ENCODE measurements at places on chromosomes 16 and 17.

GRCh38 chr16:285146-286055 is 2.4 kb downstream of the PDIA2 start:
- DNase-seq: no peak

- DNase-seq: no peak
These were observed 106.8 kb upstream of the CHMP6 start for GRCh38 chr17:80884811-80885210.

DNA sequence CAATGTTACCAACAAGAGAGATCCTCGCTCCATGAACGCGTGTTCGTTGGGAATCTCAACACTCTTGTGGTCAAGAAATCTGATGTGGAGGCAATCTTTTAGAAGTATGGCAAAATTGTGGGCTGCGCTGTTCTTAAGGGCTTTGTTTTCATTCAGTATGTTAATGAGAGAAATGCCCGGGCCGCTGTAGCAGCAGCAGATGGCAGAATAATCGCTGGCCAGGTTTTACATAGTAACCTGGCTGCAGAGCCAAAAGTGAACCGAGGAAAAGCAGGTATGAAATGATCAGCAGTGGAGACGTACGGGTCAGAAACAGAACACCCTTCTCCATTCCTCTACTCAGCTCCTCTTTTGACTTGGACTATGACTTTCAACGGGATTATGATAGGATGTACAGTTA is 13.3 kb downstream of the SOCS1 start:
- no peak for DNase-seq

GRCh38 chr17:19398301-19399181 is 11.6 kb upstream of the MFAP4 start:
- DNase-seq: no peak

- no peak for DNase-seq
These were observed 99.1 kb upstream of the RBBP6 start for GRCh38 chr16:24440306-24440705.

GRCh38 chr17:14042411-14042810 is 26.9 kb upstream of the COX10 start:
- no peak for DNase-seq

- no peak for DNase-seq
These were observed 235.1 kb upstream of the XYLT1 start for GRCh38 chr16:17705847-17706246.

GRCh38 chr17:7060165-7060891 is 16.4 kb upstream of the SLC16A11 start:
- no peak for DNase-seq

GRCh38 chr17:28041844-28042656 is 427 bp upstream of the NLK start:
- DNase-seq: no peak

GRCh38 chr17:79657861-79658810 is 47.3 kb upstream of the RBFOX3 start:
- no peak for DNase-seq

DNA sequence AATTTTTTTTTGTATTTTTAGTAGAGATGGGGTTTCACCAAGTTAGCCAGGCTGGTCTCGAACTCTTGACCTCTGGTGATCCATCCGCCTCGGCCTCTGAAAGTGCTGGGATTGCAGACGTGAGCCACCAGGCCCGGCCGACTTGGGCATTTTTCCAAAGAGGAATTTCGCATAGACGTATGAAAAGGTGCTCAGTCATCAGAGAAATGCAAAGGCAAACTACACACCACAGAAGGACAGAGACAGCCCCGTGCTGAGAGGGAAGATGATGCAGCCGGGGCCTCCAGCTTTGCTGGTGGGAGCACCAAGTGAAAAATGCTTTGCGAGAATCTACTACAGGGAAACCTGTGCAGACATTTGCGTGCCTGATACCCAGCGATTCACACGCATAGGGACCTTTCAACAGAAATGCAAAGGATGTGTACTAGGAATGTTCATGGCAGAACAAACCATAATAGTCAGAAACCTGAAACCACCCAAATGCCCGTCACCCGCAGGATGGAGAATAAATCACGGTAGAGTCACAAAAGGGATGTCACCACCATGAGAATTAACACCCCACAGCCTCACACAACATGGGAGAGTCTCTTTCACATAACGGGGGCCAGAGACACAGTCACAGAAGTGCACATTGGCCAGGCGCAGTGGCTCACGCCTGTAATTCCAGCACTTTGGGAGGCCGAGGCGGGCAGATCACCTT is 5.2 kb downstream of the RAB40B start:
- DNase-seq: no peak

DNA sequence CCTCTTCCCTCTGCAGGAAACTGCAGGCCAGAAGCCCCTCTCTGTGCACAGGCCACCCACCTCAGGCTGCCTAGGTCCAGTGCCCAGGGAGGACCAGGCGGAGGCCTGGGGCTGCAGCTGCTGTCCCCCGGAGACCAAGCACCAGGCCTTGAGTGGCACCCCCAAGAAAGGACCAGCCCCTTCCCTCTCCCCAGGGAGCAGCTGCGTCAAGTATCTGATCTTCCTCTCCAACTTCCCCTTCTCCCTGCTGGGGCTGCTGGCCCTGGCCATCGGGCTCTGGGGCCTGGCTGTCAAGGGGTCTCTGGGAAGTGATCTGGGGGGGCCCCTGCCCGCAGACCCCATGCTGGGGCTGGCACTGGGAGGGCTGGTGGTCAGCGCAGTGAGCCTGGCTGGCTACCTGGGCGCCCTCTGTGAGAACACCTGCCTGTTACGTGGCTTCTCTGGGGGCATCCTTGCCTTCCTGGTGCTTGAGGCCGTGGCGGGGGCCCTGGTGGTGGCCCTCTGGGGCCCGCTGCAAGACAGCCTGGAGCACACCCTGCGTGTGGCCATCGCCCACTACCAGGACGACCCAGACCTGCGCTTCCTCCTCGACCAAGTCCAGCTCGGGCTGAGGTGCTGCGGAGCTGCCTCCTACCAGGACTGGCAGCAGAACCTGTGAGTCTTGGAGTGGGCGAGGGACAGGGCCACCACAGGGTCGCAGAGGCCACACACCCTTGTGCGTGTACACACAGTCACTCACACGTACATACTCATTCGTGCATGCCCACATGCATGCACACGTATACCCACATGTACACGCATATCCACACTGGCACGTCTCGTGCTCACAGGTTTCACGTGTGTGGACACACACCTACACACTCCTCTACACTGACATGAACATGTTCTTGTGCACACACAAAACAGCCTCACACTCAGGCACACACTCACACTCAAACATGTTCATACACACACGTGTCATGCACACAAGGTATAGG is 8.3 kb downstream of the TSPAN10 start:
- DNase-seq: no peak

DNA sequence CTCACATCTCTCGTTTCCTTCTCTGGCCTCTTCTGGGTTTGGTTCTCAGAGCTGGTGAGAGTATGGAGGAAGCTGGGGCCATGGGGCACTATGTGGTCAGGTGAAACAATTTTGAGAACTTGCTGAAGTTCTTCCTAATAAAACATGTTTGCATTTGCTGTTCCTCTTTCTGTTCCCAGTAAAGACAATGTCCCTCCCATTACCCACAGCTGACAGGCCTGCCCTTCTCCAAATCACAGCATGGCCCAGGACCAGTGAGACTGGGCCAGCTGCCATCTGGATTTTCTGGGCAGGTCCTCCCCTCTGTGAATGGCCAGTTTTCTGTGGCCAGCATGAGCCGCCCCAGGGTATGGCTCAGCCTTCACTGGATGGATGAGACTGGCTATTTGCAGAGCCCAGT is at the start of gene CD300H:
CD300H (minus strand) TSS at position 113 of the 400 bp plus-strand sequence.
- no peak for DNase-seq

DNA sequence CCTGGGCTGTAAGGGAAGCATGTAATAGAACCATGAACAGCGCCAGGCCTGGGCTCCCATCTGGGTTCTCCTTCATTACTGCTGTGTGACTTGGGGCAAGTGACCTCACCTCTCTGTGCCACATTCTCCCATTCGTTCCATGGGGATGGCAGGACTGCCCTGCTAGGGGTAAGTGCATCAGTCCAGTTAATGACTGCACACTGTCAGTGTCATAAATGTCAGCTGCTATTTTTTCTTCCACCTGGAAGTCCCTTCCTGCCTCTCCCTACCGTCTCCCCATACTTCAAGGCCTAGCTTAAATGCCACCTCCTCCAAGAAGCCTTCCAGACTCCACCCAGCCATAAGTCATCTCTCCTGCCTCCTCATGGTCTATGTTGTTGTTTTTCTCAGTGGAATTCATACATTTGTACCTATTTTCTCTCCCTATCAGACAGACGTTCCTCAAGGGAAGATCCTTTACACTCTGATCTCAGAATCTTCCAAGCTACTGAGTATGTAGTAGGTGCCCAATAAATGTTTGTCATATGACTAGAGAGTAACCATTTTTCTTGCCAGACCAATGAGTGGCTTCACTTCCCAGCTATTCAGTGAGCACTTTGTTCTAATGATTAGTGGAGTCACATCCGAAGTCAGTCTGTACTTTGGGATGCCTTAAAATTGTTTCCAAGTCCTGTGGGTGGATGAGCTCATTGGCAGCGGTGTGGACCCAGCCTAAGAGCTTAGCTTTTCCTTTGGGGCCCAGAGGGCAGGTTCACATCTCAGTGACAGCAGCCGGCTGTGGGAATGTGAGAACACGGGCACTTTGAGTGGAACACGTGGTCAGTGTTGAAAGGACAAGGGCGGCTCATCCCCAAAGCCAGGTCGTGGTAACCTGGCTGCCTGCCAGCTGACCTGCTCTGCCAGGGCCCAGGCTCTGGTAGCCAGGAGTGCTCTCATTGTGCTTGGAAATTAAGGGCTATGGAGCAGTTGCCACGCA is 147.5 kb upstream of the GSE1 start:
- DNase-seq: no peak

GRCh38 chr16:11105038-11105903 is 150.7 kb downstream of the SOCS1 start:
- DNase-seq: no peak

DNA sequence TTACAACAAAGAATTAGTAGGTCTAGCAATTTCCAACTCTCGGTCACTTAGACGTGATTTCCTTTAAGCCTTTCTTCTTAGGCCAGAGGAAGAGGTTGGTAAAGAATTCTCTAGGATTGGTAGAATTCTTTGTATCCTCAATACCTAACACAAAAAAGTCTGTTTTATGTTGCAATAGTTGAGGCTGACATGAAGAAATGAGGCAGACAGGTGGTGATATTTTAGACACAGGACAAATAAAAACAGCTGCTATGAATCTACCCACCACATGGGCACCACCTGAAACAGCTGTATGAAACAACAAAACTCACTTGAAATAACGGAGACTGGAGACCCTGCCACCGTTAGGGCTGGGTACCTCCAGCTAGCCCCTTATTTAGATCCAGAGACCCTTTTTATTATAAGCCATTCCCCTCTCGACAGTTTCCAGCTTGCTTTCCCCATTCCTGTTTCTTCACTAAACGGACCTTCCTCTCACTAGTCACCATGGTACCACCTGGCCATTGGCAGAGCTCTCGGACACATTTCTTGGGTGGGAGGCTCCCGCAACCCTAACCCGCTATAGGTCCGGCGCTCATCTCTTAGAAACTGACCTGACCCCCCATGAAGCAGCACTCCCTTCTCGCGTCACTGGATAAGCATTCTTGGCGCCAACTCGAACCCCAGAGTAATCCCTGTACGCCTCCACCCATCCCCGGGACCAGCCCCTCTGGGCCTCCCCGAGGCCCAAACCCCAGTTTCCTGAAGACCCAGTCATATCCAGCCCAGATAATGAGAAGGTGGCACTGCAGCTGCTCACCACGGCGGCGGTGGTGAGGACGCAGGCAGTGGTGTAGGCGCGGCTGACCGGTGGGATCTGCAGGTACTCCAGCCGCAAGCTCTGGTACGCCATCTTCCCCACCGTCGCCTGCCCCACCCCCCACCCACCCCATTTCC is at the start of gene DERL2:
DERL2 (minus strand) TSS at position 909 of the 936 bp plus-strand sequence; CDS start at position 892, 17 bp downstream.
- no peak for DNase-seq

DNA sequence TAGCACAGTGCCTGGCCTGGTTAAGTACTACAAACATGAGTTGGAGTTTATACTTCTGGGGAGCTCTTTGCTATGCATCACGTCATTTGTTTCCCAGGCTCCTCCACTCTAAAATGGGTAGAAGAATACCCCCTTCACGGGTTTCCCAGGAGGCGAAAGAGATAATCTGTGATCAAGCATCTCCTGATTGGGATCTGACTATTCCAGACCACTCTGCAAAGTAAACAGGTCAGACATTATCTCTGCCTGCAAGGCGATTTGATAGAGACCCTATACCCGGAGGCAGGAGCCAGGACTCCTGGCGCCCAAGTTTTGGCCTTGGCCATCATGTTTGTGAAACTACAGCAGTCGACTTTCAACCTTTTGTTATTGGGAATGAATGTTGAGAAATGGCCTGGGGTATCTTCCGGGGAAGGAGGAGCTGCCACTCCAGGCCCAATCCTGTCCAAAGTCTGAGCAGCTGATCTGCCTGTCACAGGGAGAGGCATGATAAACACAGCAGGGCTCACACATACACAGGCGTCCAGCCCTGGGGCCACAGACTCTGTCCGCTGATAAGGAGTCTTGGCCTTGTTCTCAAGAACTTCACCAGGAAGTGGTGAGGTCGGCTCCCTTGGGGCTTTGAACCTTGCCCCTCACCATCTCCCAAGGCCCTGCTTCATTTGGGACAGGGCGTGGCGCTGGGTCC is 199.9 kb downstream of the MAF start:
- no peak for DNase-seq

GRCh38 chr16:50213939-50214519 is 52.3 kb upstream of the ADCY7 start:
- no peak for DNase-seq

DNA sequence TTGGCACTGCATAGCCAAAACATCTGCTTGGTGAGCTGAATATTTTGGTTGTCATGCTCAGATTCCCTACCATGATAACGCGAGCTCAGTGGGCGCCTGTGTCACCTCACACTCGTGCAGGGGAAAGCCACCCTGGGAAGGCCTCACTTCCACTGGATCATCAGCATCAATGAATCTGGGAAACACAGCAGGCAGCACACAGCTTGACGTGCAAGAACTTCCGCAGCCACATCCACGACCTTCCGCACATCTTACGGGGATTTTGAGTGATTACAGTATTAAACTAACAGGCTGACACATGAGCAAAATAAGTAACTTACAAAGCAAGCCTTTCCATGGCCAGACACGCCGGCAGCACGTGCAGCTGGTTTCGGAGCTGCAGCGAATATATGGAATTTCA is 54.7 kb upstream of the FOXF1 start:
- no peak for DNase-seq

DNA sequence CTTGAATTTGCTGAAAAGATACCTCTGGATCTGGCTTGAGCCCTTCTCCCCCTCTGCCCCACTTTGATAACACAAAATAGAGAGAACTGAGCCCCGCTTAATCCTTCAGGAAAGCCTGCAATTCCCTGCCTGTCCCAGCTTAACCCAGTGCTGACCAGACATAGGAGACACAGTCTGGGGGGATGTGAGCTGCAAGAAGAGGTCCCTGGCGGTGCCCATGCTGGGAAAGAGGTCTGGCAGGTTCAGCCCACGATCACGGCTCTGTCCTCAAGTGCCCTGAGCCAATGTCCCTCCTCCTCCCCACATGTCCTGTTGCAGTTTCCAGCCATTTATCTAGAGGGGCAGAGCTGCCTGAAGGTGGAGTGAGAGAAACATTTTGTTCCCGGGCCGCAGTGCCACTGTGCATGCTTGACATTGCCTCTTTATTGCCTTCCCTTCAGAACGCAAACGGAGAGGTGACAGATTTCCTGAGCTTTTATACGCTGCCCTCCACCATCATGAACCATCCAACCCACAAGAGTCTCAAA is 29.0 kb downstream of the PLCD3 start:
- DNase-seq: no peak

- no peak for DNase-seq
These were observed 75.2 kb downstream of the N4BP1 start for GRCh38 chr16:48534601-48535340.

- DNase-seq: no peak
These were observed 371.9 kb downstream of the HS3ST3B1 start for GRCh38 chr17:14672830-14673229.
